NCI-H2227 treated with DMSO at 0.1 percent for 48 hours (cell line): ENCODE measurements at places on chromosomes 1 and 21.

DNA sequence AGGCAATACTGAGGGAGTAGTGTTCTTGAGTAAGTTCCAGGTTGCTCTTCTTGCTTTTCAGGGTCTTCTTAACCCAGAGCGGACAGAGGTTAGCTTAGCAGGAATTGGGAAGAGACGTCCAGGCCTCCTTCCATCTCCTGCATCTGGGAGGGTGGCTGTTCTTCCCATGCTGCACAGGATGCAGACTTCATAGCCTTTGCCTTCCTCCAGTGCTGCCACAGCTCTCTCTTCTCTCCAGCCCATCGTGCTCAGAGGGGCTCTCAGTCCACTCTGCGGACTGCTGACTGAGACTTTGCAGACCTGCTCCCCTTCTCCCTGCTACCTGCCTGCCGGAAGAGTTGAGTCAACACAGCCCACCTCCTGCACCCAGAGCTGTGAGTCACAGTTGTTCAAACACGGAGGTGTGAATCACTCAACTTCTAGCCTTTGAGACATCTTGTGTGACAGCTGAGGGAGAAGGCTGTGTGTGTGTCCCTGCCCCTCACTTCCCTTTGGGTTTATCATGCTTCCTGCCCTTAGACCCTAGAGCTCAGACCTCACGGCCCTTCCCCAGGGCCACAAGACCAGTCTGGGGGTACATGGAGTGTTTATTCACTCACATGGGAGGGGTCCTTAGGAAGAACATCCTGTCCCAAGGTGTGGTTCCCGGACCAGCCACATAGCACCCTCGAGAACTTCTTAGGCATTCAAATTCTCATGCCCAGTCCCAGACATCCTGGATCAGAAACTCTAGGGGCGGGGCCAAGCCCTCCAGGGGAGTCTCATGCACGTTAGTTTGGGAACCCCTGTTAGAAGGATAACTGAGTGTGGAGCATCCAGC is 158.3 kb upstream of the CACNA1E start:
- no peak for DNase-seq

- no peak for DNase-seq
Measured at GRCh38 chr1:26372039-26372438, 511 bp downstream of the ZNF683 start.

GRCh38 chr1:185058110-185058509 is 12.8 kb downstream of the RNF2 start:
- DNase-seq: no peak

DNA sequence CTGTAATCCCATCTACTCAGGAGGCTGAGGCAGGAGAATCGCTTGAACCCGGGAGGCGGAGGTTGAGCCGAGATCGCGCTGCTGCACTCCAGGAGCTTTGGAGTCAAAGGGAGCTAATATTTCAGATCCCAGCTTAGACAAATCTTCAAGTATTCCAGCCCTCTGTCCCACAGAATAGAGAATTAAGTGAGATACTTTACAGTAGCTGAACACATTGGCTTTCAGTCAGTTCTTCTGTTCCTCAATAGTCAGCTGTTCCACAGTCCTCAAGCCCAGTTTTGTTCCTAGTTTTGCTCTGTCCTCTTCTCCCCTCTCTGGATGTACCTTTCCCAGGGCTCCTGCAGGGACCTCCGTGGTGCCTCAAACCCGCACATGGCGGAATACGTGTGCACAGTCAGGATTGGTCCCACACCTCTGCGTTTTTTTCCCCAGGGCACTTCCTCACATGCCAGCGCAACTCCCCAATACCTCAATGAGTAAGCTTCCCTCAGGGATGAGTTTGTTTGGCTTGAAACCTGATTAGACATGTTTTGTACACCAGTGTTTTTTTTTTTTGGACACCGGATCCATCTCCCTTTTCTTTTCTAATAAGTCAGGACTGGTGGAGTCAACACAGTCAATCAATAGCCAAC is 1.2 kb downstream of the MFN2 start:
- DNase-seq: no peak

- peak; percentile 90 for DNase-seq
Measured at GRCh38 chr1:211258756-211259637, at the start of gene RCOR3. Gene RCOR3, plus strand, starts transcription at chr1:211259366. Its CDS starts 195 bp downstream, at chr1:211259561.

- no peak for DNase-seq
Measured at GRCh38 chr1:1274931-1275431, 1.3 kb upstream of the UBE2J2 start.

DNA sequence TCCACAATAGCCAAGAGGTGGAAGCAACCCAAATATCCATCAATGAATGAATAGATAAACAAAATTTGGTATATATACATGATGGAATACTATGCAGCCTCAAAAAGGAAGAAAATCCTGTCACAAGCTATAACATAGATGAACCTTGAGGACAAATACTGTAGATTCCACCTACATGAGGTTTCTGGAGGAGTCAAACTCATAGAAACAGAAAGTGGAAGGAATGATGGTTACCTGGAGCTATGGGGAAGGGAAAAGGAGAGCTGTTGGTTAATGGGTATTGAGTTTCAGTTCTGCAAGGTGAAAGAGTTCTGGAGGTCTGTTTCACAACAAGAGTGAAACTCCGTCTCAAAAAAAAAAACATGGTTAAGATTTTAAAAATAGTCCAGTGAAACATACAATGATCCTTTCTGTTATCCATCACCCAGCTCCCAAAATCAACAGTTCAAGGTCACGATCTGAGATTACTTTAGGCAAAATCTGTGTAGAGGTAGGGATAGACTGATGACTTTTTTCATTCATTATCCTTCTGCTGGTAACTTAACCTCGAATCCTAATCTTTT is 80.8 kb upstream of the HNRNPU start:
- no peak for DNase-seq

DNA sequence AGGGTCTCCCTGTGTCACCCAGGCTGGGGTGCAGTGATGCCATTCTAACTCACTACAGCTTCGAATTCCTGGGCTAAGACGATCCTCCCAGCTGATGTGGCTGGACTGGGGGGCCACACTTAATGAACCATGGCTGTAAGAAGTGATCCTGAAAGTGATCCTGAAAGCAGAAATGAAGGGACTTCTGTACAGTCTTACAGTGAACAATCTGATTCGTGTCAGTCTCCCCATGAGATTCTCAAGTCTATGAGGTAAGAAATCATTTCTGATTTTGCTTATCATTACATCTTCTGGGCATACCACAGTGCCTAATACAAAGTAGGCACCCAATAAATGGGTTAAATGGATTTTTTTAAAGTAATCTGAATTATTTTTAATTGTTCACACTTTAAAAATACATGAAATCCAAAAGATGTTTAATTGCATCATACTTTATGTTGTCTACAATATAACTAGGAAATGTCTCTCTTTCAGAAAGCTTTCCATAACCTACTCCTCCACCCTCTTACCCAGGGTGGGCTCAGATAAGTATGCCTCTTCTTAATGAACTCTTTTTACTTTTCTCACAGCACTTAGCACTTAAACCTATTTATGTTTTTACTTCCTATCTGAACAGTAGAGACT is 21.5 kb downstream of the TUT4 start:
- DNase-seq: no peak

DNA sequence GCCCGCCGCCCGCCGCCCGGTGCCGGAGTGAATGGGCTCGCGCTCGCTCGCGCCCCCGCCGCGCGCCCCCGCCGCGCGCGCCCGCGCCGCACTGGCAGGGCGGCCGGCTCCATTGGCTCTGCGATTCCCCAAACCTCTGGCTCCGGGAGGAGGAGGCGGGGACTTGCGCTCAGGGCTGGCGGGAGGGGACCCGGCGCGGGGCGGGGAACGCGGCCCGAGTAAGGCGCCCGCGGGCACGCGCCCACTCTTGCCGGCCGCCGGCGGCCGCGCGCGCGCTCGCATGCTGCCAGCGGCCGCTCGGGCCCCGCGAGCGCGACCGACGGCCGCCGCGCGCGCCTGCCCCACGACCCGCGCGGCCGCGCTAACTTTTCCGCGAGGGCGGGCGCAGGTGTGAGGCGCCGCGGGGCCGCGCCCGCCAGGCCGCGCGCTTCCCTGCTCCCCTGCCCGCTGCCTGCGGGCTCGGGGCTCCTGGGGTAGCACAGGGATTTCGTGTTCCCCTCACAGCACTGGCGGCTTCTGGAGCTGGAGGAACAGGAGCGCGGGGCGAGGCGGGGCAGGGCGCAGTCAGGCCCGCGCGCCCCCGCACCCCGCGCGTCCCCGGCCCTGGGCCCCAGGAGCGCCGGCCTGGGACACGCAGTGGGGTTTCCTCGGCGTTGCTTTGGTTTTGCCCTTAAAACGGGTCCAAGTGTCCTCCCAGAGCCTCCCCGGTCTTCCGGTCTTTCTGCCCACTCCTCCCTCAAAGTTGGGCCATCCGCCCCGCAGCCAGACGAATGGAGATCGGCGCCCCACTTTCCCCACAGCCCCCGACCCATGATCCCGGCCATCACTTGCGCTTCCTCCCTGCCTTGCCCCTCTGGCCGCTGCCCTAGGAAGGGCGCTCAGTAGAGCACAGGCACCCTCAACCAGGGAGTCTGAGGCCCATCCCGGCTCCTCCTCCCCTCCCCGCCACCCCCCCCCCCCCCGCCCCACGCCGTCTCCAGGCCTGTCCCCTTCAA is 101.5 kb downstream of the CASZ1 start:
- DNase-seq: peak; percentile 81
